Ovary (tissue), 10 donors: ENCODE measurements at places on chromosomes 12 and 14.

DNA sequence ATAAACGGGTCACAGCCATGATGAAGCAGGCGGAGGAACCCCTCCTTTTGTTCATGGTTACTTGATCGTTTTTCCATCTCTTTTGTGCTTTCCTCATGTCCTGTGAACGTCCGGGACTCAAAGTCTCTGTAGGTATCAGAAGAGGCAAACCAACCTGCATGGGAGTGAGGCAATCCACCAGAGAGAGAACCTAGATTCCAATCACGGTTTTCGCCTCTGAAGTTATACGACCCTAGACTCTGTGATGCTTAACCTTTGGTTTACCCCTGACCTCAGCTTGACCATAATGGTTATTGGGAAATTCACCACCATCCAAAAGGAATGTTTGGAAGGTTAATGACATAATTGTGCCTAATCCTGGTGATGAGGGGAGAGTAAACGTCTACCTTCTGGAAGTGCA is 186.8 kb upstream of the PRICKLE1 start:
- no peak for DNase-seq

GRCh38 chr12:180445-180844 is 33.5 kb downstream of the SLC6A12 start:
- no peak for DNase-seq

DNA sequence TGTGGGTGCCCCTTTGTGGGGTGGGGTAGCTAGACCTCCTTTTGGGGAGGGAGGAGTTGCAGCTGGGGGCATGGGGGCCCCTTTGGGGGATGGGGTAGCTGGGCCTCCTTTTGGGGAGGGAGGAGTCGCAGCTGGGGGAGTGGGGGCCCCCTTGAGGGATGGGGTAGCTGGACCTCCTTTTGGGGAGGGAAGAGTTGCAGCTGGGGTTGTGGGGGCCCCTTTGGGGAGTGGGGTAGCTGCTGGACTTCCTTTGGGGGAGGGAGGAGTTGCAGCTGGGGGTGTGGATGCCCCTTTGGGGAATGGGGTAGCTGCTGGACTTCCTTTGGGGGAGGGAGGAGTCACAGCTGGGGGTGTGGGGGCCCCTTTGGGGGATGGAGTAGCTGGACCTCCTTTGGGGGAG is 7.0 kb downstream of the NACA start:
- no peak for DNase-seq

- no peak for DNase-seq
Measured at GRCh38 chr14:104801520-104802393, 856 bp downstream of the ZBTB42 start.

DNA sequence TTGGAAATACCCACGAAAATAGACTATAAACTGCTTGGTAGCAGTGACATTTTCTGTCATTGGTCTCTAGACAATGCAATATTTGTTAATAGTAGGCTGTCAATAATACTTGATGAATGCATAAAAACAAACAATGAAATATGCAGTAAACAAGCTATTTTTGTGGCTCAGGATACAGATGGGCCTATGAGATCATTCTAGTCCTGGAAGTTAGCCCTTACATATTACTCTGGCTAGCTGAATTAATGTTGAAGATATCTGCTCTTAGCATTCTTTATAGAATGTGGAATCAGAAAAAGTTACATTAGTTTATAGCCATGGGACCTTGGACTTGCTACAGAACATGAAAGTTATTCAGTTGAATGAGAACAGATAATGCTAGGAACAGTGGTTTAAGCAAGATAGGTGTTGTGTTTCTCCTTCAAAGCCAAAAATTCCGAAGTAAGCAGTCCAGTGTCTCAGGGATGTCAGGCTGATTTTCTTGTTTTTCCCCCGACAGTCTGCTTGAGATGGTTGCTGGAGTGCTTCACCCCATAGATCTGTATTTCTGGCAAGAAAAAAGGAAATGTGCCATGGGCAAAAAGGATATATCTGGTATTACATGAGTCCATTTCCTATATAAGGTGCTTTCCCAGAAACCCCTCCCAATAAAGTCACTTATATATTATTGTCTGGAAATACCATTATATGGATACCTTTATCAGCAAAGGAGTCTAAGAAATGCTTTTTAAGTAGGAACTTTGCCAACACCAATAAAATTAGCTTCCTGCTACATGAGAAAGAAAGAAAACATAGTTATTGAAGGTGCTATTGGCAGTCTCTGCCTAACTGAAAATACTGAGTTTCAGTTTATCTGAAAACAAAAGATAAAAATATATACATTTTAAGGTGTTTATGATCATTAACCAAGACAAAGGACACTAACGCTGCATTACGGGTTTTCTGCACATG is 619.4 kb upstream of the ATP2B1 start:
- no peak for DNase-seq

GRCh38 chr14:23102801-23103200 is 2.0 kb downstream of the CIROP start:
- DNase-seq, result no peak
